CD4-positive, alpha-beta T cell treated with Interleukin-6 at 100 ng/mL for 8 hours (primary cell): ENCODE measurements at places on chromosomes 7 and 10.

GRCh38 chr7:71132127-71132376, at the start of gene GALNT17:
Gene GALNT17 (plus strand): TSS chr7:71132144.
- no peak for DNase-seq

DNA sequence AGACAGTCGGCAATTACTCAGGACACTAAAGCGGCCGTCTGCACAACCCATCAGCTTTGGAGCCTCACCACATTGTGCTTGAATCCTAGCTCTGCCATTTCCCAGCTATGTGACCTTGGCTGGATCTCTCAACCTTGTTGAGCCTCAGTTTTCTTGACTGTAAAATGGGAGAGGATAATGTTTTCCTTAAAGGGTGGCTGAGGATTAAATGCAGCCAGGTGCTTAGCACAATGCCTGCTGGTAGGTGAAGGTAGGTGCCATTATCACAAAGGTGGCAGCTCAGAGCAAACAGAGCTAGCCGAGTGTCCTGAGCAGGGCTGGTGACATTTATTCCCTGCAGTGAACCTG, 508.5 kb upstream of the ZMIZ1 start:
- no peak for DNase-seq

GRCh38 chr10:114392112-114392835, 12.0 kb downstream of the AFAP1L2 start:
- DNase-seq: no peak

- no peak for DNase-seq
Measured at GRCh38 chr7:136685501-136686173, 182.8 kb upstream of the CHRM2 start.

DNA sequence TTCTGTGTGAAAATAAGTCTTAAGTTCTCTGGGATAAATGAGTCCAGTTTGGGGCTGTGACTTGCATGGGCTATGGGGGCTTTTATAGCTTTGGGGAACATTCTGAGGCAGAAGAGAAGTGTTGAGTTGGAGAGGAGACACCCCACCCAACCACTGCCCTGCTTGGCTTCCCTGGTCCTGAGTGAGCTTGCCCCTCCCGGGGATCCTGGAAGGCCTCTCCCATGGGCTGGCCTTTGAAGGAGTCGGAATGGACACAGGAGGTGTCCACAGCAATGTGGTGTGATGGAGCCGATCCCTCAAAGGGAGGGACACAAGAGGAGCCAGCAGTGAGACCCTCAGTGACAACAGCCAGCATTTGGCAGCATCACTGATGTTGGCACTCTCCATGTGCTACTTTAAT, 89.8 kb downstream of the GLRX3 start:
- no peak for DNase-seq

GRCh38 chr10:117444497-117445040, 69.3 kb upstream of the PDZD8 start:
- no peak for DNase-seq

- DNase-seq: no peak
Measured at GRCh38 chr10:69489506-69490090, 38.3 kb downstream of the TSPAN15 start.

DNA sequence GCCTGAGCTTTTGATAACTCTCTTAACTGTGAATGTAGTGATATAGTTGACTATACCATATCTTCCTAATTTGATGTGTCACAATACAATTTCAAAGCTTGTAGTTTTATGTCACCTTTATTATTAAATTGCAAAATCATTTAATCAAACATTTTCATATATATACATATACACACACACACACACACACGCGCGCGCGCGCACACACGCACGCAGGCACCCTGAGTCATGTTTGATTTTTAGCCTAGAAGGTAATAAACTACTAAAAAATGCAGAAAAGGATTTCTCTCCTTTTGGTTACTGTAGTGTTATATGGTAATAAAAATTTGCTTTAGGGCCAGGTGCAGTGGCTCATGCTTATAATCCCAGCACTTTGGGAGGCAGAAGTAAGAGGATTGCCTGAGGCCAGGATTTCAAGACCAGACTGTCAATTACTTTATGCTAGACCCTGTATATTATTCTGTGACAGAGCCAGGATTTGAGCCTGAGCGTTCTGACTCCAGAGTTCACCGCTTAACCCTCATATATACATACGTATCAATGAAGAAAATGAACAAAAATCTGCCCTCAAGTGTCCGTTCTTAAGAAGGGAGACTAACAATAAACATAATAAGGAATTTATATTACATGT, 89.6 kb downstream of the PODXL start:
- no peak for DNase-seq

DNA sequence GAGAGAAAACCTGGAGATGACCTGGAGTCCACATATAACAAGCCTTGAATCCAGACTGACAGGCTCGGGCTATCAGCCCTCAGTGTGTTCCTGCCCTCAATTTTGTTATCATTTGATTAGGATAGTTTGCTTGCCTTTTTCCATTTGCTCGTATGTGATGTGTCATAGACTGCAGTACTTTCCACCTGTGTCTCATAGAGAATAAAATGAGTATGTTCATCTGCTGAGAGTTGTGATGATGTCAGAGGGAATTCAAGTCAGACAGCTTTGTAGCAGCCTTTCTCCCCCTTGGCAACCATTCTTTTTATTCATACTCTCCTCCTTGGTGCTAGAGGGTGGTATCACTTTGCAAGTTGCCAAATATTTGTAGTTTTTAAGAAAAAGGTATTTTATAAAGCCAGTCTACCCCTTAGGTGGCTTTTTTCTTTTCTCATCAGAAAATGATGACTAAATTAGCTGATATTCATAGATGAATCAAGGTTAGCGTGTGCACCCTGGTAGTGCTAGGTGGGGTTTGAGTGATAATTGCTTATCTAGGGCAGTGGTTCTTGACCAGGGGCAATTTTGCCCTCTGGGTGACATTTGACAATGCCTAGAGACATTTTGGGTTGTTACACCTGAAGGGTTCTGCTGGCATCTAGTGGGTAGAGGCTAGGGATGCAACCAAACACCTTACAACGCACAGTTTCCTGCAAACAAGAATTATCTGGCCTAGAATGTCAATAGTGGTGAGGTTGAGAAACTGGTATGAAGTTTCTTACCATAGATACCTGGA, 5.4 kb downstream of the SGPL1 start:
- DNase-seq: no peak

- no peak for DNase-seq
Measured at GRCh38 chr7:18497800-18498199, 2.3 kb downstream of the HDAC9 start.

DNA sequence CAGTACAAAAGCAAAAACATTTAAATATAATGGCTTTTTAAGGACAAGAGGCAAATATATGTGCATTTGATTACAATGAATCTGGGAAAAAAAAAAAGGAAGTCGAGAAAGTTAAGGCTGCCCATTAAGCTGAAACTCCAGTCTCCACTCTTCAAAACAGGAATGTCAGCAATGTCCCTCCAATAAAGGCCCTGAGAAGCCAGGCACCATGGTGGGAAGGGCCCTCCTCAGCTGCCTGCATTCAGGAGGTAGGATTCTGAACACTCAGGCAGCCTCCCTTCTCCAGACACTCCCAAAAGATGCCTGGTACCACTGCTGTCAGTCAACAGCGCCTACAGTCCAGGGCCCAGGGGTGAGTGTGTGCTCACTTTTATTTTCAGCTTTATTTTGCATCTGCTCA, 121.3 kb upstream of the MGMT start:
- no peak for DNase-seq

DNA sequence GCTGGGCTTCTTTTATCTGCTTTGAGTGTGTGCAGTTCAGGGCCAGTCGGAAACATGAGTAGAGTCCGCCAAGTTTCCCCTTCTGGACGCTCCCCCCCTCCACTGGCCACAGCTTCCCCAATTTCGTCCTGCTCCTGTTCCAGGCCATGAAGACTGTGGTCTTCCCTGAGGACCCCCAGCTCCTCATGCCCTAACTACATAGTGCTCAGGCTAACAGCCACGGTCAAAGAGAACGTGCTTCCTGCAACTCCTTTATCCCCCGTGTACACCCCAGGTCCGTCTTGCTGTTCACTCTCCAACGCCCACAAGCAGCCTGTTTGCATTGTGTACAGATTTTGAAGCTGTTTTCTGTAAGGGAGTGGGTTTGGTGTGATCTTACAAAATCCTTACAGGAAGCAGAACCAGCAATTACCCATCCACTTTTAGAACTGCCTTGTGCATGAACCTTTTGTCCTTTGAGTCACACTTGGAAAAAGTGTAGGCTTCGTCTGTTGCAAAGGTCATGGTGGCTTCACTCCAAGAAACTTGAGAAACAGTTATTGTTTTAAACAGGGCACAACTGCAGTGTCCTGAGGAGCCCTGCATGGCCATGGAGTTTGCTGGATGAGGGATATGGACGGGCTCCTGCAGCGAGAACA, 77.0 kb upstream of the FAM20C start:
- DNase-seq: no peak

- no peak for DNase-seq
Measured at GRCh38 chr7:151126491-151127137, 40.3 kb downstream of the AGAP3 start.

DNA sequence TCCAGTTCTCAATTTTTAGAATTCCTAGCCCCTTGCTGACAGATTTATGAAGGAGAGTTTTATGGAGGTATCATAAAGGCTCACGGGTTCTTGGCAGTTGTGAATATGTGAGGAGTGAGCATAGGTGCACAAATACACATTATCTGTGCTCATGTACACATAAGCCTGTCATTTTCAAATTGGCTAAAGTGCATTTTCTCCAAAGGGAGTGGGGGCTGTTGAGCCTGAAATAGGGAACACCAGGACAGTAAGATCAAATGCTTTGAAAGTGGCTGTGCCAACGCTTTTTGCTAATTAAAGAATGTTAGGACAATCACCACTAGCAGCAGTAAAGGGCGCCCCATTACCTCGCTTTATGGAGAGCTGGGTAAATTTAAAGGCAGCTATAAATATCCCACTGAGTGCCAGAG, 8.3 kb upstream of the LRRC4 start:
- no peak for DNase-seq

- no peak for DNase-seq
Measured at GRCh38 chr7:44391171-44391570, 65.8 kb upstream of the CAMK2B start.

- no peak for DNase-seq
Measured at GRCh38 chr10:116536810-116537209, 8.9 kb upstream of the PNLIP start.

DNA sequence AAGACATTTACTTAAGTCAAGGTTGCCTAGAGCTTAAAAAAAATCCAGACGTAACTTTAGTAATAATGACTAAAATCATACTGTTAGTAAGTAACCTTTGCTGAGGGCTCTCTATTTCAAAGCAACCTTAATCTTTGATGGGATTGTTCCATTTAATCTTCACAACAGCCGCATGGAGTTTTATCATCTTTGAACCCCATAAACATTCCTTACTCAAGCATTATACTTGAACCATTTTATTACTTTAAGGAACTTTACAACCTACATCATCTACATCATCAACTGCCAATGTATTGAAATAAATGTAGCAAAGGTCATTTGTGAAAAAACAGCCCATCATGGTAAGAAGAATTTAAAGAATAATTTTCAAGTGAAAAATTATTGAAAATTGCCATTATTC, 22.9 kb upstream of the CACNB2 start:
- DNase-seq: no peak

DNA sequence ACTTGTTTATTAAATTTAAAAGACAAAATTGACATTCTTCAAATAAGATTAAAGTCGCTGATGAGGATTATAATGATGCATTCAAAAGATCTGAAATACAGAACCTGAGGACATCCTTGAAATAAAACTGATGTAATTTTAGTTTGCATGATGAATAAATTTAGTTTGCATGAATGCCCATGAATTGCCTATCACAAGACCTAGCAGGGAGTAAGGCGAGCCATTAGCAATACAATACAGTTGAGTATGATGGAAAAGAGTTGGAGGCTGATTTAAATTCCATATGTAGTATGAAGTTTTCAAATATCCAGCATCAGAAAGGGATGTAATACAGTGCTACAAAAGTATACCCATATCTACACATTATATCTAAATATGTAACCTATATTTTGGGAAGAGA, 321.3 kb downstream of the CACNA2D1 start:
- DNase-seq: no peak

DNA sequence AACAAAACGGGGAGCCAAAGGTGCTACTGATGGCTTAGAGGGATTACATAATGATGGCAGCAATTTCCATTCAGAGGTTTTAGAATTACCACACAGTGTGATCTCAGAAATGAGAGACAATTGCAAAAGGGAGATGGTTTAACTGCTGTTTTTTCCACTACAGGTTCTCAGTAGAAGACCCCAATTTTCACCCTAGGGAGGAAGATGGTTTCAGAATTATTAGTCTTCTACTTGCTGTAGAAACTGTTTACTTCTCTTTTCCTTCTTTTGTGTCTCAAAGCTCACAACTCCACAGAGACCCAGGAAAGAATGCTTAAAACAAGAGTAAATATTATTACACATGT, 226.5 kb downstream of the INHBA start:
- DNase-seq: no peak

- DNase-seq: no peak
Measured at GRCh38 chr7:66453340-66453739, 175.3 kb upstream of the KCTD7 start.

- DNase-seq: no peak
Measured at GRCh38 chr10:129832573-129833467, 131.3 kb downstream of the EBF3 start.

DNA sequence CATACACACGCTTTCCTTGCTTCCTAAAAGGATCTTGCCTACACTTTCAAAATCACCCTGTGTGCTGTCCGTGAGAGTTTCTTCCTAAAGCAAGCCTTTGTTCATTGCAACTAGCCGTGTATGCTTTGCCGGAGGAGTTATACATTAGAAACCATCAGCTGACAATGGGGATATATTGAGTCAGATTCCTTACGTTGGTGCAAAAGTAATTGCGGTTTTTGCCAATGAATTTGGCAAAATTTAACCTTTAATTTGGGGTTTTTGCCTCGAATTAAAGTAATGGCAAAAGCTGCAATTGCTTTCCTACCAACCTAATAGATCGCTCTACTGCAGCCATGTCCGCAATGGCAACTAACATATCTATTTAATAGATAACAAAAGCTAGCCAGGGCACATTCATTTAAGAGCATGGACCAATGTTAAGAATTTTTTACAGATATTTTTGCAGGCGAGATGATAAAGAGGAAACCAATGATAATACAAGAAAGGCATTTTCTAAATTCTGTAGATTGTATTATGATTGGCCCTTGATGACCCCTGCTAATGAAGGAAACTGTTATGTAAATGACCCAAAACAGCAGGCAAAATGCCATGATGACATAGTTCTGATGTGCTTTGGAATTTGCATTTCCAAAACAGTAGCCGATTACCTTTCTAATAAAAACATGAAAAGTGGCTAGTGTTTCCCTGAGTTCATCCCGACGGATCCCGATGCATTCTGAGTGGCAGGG, 184.8 kb upstream of the NRP1 start:
- DNase-seq: no peak

- DNase-seq: no peak
Measured at GRCh38 chr10:101310529-101311184, 43.3 kb upstream of the BTRC start.
